Heart left ventricle (tissue), 16 donors: ENCODE measurements at places on chromosomes 2 and 18. TPM values are rescaled to one million over a fixed set of nuclear protein-coding genes. Genes with fewer than 3 reads are reported as not detected.

- peak; percentile 37 for DNase-seq
Measured at GRCh38 chr2:27096748-27097297, 10.3 kb downstream of the KHK start.

DNA sequence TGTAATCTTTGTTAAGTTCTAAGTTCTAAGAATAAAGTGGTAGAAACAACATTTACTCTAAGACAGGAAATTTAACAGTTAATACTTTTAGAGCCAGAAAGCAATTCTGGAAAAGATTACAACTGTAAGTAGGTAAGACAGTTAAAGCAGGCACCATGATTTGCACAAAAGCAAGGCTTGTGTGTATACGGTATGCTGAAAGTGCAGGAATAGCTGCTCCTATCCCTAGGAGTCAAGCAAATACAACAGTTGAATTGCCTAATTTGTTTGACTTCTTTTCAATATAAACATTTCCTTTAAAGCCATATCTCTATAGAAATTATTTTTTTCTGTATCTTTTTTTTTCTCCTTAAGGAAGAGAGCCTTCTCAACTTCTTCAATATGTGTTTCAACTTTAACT lies 116.4 kb downstream of the KCNJ3 start:
- DNase-seq, result no peak

DNA sequence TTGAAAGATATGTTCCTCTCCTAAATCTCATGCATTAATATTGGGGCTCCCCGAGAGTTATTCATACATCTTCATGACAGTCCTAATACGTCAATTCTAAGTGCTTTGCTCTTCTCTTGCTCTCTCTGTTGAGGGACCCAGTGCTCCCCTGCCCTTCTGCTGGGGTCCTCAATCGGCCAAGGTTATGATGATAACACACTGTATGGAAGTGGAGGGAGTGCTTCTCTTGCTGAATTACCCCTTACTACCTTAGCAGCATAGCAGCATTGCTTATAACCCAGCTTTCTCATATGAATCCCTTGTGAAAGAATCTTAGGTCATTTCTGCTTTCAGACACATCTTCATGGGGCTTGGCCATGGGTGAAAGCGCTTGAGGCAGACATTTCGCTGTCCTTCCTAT lies 43.2 kb downstream of the ITPRID2 start:
- DNase-seq, result no peak

- no peak for DNase-seq
Measured at GRCh38 chr2:44186810-44187209, 18.1 kb downstream of the PPM1B start.

GRCh38 chr2:127403460-127403859 lies 14.8 kb upstream of the PROC start:
- no peak for DNase-seq

DNA sequence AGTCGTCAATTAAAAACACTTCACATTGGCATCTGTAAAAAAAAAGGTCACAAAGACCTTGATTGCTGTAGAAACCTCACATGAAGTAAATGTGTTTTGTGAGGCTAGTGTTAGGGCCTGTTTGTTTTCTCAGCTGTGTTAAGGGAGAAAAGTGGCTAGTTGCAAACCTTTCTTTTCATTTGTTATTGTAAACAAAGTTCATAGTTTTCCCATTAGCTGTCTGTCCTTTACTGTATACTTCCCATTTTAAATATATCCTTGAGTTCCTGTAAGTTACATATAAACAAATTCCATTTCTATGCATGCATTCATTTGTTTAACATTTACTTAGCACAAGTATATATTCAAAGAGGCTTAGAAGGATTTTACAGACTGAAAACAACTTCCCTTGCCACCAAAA lies 1250.2 kb downstream of the LRP1B start:
- no peak for DNase-seq

GRCh38 chr2:42881732-42882131 lies 89.3 kb upstream of the HAAO start:
- DNase-seq, result no peak

The CCDC141 gene
- total RNA-seq, result 210 TPM

The ODC1 gene
- total RNA-seq, result 48.2 TPM

The SUCLG1 gene
- 288 TPM for total RNA-seq

The ANKRD29 gene
- total RNA-seq, result 4.6 TPM
